Hematopoietic multipotent progenitor cell treated with erythropoietin and hydrocortisone succinate and interleukin-3 and kit ligand, for 17 days (in vitro differentiated cells): ENCODE measurements at places on chromosomes 6 and 20.

- no peak for DNase-seq
Measured at GRCh38 chr6:117616391-117617209, 14.3 kb upstream of the GOPC start.

GRCh38 chr20:10264166-10264558, 45.5 kb downstream of the SNAP25 start:
- no peak for DNase-seq

DNA sequence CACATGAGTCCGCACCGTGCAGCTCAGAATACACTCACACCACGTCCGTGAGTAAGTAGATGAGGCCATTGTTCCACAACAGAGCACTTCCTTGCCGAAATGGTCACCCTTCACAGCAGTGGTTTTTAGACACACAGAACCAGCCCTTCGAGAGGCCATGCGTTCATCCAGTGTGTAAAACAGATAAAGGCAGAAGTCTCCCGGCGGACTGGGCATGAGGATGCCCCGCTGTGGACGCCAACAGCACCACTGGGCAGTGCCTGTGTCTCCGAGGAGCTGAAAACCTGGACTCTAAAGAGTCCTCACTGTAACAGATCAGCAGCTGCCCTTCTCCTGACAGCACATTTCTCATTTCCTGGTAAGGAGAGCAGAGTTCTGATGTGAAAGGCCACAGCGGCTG, 75.2 kb downstream of the WDR27 start:
- DNase-seq: no peak

GRCh38 chr6:139944976-139945375, 570.5 kb upstream of the CITED2 start:
- no peak for DNase-seq

DNA sequence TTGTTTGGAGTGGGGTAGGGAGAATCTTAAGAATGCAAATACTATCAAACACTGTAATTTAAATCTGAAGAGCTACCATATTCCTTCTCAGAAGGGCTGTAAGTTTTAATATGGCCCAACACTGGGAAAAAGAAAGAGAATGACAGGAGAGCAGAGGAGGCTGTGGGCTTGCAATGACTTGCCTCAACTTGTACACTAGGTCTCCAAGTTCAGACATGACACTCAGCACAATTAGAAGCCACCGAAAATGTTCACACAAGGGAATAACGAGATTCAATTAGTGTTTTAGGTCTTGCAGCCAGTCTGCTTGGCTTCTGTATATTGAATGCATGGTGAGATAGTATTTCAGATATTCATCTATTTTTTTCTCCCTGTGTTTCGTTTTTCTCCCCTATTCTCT, 89.4 kb downstream of the HS3ST5 start:
- DNase-seq: no peak

- no peak for DNase-seq
Measured at GRCh38 chr6:89122625-89123024, 4.8 kb upstream of the SRSF12 start.

DNA sequence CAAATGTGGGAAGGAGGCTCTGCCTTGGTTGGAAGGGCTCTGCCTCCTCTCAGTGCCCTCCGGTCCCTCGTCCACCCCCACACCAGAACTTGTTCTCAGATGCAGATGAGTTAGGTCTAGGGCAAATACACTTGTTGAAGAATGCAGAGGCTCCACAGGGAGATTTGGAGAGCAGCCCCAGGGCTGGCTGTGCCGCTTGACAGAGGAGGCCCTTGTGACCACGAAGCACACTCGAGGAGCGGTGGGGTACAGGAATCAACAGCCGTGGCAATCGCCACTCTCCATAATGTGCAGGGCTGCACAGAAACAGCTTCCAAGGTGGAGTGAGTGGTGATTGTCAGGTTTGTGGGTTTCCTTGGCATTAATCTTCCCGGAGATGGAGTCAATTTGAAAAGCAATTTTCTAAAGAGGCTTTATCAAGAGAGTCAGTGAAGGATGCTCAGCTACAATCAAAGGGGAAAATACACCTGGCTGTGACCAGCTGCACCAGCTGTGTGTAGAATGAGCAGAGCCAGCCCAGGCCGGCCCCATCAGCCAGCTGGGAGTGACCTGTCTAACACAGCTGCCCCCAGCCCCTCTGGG, 59.5 kb downstream of the BFSP1 start:
- no peak for DNase-seq

DNA sequence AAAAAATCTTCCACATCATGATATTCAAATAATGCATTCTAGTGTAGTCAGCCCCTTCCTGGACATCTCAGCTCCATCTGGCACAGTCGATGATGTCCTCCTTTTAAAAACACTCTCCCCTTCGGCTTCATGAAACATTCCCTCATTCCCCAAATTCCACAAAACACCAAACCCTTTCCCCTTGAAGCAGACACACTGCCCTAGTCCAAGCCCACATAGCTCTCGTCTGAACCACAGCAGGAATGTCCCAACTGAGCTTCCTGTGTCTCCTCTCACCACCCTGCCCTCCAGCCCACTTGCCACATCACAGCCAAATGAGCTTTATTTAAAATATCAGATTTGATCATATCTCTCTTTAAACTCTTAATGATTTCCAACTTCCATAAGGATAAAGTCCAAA, 106.4 kb upstream of the CARMIL1 start:
- no peak for DNase-seq

DNA sequence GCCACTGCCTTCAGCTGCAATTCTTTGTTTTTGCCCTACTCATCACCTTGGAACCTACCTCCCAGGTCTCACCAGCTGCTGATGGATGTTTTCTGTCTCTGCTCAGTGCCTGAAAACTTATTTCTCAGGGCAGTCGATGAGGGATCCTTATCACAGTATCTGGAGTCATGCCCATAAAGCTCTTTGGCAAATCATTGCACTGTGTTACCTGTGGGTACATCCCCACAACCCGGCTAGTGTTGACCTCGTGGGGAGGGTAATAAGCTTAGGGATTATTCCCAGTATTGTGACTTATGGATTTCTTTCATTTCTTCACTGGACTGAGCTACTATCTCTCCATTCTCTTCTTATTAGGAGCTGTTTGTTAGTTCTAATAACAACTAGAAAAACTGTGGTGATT, 91.7 kb downstream of the ELOVL5 start:
- DNase-seq: no peak

GRCh38 chr6:85185977-85186376, 263.9 kb upstream of the NT5E start:
- no peak for DNase-seq

- DNase-seq: no peak
Measured at GRCh38 chr20:40648210-40649072, 40.6 kb downstream of the MAFB start.

DNA sequence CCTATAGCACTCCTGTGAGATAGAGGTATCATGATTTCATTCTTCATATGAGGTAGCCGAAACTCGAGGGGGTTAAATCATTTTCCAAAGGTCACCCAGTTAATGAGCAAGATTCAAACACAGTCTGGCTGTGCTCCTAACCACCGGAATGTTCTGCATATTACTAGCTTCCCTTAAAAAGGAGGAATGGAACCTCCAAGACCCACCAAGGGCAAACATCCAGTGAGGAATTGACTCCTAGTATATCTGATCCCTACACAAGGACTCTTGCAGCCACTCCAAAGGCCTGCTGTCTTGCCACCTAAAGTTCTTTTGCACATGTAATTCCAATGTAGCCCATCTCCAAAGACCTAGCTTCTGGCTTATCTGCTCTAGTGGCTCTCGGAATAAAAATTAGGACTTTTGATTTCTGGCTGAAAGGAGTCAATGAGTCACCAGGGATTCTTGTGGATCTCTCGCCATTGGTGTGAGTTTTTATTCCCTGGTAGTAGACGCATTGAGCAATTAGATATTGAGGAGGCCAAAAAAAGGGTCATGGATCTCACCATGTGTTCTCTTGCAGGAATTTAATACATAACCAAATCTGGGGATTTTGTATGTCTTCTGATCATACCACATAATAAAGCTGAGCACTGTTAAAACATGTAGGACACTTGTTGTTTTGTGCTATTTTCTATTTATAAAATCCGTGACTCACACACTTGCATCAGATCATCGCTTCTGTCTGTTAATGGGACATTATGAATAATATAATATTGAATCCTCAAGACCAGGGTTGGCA, 9.1 kb downstream of the BCAS1 start:
- DNase-seq: no peak

DNA sequence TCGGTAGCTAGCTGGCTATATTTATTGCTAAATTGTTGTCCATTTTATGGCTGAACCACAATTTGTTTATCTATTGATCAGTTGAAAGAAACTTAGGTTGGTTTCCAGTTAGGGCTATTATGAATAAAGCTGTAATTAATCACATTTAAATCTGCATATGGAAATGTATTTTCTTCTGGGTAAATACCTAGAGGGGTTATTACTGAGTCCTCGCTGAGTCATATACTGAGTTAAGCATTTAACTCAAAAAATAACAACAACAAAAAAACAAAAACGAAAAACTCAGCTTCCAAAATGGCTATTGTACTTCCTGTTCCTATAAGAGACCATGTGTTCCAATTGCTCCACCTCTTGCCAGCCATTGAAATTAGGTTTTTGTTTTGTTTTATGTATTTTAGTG, 258.2 kb downstream of the TBC1D32 start:
- no peak for DNase-seq

- no peak for DNase-seq
Measured at GRCh38 chr6:12047792-12048432, 35.8 kb downstream of the HIVEP1 start.

DNA sequence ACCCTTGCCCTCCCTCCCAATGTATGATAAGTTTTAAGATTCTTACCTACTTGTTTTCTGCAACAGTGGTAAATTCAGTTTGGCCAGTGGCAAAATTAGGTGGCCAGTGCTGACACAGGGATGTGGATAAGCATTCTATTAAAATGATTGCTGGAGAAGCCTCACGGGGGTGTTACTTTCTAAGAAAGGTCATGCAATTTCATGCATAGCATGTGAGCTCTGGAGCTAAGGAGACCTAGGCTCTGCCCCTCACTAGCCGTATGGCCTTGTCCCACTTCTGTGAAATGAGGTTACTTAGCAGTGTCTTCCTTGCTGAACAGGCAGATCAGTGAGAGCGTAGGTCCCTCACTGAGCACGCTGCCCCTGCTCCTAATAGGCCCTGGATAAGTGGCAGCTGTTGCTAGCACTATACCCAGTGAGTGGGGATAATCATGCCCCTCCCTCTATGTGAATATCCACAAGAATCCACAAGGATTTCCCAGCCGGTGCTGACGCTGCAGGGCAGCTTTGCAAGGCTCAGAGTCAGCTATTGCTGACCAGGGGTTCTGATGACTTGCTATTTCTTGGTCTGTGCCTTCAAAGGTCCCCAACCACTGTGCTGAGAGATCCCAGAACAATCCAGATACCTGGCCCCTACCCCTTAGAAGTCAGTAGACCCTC, 86.5 kb upstream of the MRPS10 start:
- DNase-seq: no peak

DNA sequence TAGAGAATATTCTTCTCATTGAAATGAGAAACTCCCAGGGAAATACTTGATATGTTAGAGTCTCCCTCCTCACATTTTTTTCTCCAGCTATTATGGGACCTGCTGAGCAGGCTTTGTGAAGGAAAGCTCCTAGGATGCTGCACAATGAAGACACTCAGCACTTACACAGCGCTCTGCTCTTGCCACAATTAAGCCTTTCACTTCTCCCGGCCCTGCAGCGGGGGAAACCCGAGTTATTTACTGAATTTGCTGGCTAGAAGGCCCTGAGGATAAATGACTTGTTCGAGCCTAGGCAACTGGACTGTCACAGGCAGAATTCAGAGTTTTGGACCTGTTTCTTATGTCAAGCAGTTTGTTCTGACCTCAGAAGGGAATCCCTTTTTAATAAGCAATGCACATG, 102.0 kb downstream of the MAP3K7 start:
- no peak for DNase-seq

DNA sequence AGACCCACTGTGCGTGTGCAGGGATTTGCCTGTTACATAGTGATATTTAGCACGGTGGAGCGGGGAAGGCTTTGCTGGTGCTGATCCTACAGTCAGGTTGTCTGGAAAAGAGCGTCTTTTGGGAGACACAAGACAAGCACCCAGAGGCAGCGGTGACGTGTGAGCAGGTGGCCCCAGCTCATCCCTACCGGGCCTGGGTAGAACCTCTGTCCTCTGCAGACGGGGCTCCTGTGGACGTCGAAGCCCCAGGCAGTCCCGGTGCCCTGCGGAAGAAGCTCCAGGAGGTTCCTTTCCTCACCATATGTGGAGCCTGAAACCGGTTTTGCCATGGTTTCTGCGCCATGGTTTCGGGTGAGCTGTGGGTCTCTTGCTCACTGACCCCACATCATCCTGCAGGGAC, 68.9 kb upstream of the AFDN start:
- no peak for DNase-seq

- DNase-seq: no peak
Measured at GRCh38 chr20:42609618-42610017, 580.1 kb downstream of the PTPRT start.

DNA sequence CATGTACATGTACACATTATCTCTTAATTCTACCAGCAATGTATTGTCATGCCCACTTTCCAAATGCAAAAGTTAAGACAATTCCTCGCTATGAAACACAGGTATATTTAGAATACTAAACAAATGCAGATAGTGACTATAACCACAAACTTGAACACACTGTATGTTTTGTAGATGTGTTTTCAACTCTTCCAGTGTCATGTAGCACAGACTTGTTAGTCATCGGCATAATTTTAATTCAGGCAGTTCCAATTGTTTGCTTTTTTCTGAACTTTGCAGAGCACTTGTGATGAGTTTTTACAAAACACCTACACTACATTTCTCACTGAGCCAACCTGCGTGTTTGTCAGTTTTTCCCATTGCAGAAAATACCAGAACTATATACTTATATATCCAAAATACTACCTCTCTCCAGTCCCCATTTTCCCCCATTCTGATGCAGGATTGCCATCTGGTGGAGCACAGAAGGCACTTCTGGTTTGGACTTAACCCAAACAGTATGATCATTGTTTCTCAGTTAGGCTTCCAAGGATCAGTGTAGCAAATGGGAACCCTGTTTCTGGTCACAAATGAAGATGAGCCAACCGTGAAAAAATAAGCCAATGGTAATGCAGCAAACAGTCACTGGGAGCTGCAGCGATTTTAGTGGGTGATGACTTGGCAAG, 143.4 kb downstream of the ADGRB3 start:
- no peak for DNase-seq

- DNase-seq: no peak
Measured at GRCh38 chr6:161067749-161068148, 76.2 kb downstream of the MAP3K4 start.

GRCh38 chr20:22385602-22386305, 198.6 kb downstream of the FOXA2 start:
- no peak for DNase-seq

GRCh38 chr6:150756173-150756572, 109.3 kb upstream of the MTHFD1L start:
- DNase-seq: no peak

DNA sequence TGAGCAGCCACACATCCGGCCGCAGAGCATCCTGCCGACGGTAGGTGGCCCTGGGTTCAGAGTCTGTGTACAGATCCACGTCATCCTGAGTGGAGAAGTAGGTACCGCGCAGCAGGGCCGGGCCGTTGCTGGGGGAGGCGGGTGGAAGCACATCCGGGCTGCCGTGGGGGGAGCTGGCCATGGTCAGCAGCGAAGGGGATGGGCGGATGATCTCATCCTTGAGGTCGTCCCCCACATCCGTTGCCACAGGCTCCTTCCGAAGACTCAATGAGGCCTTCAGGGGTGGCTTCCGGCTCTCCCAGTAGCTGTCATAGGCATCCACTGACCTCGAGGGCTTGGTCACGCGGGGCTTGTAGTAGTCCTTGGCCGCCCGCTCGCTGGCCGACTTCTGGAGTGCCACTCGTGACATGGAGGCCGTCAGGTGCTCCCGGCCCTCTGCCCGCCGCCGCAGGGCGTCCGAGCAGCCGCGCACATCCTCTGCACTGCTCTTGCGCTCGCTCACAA, 9.2 kb downstream of the SPATA2 start:
- DNase-seq: no peak
